Myocyte (in vitro differentiated cells): ENCODE measurements at places on chromosomes 13 and 19.

GRCh38 chr13:103358255-103358932 lies 292.2 kb upstream of the SLC10A2 start:
- no peak for DNase-seq

DNA sequence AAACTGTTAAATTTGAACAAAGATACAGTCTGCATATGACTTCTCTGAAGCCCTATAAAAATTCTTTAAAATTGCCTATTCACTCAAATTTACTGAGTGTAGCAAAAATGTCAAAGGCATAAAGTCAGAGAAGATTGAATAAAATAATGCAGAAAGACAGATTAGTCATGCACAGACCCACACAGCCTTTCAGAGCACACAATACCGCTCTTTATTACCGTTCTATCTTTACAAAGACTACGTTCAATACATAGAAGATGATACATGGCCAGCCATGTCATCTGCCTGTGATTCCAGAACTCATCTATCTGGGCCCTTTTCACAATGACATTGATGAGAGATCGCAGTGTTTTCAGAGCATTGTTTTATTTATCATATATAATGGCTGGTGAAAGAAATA lies 107.2 kb downstream of the URI1 start:
- DNase-seq, result no peak

- DNase-seq, result no peak
Observed at GRCh38 chr19:29573486-29573885, 32.6 kb upstream of the POP4 start.

- DNase-seq, result no peak
Observed at GRCh38 chr13:38213314-38213713, 136.3 kb upstream of the UFM1 start.

GRCh38 chr13:101489643-101490405 lies 37.3 kb downstream of the ITGBL1 start:
- DNase-seq, result no peak

GRCh38 chr19:29384656-29385055 lies 141.1 kb upstream of the VSTM2B start:
- DNase-seq, result no peak

- DNase-seq, result peak; percentile 32
Observed at GRCh38 chr19:42965176-42965575, 28.2 kb upstream of the PSG7 start.

DNA sequence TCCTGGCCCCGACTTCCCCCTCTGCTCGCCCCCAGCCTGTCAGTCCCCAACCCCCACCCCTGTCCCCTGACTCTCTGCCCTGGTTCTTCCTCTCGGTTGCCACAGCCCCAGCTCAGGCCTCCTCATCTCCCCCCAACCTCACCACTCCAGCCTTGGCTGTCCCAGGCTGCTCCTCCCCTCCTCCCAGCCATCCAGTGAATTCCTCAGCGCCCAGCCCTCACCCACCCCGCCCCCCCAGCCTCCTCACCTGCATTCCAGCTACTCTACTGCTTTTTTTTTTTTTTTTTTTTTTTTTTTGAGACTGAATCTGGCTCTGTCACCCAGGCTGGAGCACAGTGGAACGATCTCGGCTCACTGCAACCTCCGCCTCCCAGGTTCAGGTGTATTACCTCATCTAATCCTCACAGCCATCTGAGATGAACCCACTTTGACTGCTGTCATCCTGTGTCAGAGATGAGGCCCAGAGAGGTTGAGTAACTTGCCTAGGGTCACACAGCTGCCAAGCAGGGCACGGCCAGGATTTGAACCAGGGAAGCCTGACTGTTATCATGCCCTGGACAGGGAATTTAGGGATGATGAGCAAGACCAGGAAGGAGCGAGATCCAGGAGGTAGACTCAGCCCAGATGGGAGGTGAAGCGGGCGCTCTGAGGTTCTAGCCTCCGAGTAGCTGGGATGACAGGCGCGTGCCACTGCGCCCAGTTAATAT lies 2.6 kb downstream of the SULT2B1 start:
- DNase-seq, result no peak

GRCh38 chr19:18761531-18762110 lies 29.5 kb downstream of the COMP start:
- DNase-seq, result no peak

- DNase-seq, result no peak
Observed at GRCh38 chr19:5434351-5434917, 20.8 kb upstream of the ZNRF4 start.

GRCh38 chr13:67554286-67554685 lies 324.1 kb upstream of the PCDH9 start:
- DNase-seq, result no peak

DNA sequence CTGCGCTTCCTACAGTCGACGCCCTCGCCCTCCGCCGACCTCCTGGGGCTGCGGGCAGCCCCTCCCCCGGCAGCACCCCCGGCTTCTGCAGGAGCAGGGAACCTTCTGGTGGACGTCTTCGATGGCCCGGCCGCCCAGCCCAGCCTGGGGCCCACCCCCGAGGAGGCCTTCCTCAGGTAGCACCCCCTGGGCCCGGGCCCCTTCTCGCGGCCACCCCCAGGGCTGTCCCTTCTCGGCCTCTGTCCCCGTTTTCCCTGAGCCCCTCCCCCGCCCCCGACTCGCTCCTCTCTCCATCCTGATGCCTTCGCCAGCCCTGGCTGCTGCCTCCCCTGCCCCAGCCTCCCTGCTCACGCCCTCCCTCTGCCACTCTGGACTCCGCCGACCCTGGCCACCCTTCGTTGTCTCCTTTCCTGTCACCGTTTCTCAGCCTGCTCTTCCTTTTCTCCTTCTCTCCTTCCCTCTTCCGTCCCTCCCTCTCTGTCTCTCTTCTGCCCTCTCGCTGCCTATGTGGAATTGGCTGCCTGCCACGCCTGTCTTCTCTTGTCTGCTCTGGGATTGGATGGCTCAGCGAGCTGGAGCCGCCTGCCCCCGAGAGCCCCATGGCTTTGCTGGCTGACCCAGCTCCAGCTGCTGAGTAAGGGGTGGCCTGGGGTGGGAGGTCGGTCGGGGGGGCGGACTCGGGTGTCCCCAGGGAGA lies 11.0 kb downstream of the FUZ start:
- DNase-seq, result no peak
